ENCODE measurements at places on chromosomes 1 and 21. TPM values are rescaled to one million over a fixed set of nuclear protein-coding genes. Genes with fewer than 3 reads are reported as not detected.

GRCh38 chr1:40507973-40508372 lies 594 bp upstream of the EXO5 start:
- DNase-seq: no peak

- DNase-seq: no peak
Measured at GRCh38 chr1:244047621-244048255, 3.3 kb upstream of the ZBTB18 start.

Gene AMY1B
- 0.42 TPM for polyA plus RNA-seq

Gene CFHR3
- polyA plus RNA-seq: 1.2 TPM

Gene EDARADD
- polyA plus RNA-seq: 7.3 TPM

Data from right renal pelvis (tissue), 4 donors.